ENCODE measurements at places on chromosomes 1 and 21. TPM values are rescaled to one million over a fixed set of nuclear protein-coding genes. Genes with fewer than 3 reads are reported as not detected.

The LCE3E gene
- total RNA-seq = not detected

The ZFP69B gene
- total RNA-seq = 3.5 TPM

The GSTM5 gene
- 19.4 TPM for total RNA-seq

The S100A1 gene
- 4.7 TPM for total RNA-seq

The SFT2D2 gene
- total RNA-seq = 15.7 TPM

DNA sequence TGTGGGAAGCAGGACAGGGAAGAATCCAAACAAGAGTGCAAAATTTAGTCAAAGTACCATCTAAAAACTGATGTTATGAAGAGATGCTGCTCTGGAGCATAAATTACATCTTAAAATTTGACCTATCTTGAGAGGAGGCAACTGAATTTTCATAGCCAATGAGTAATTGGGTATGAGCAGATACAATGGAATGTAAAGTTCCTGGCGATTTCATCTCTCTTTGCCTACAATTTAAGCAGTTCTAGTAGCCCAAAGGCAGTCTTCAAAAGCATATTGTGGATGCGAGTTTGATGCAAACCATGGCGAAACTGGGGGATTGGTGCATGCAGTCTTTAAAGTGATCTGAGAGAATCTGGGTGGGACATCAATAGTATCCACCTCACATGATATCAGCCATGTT is 1265.9 kb downstream of the BRINP3 start:
- no peak for DNase-seq

GRCh38 chr21:29347274-29347681 is 48.6 kb downstream of the BACH1 start:
- DNase-seq = no peak

- no peak for DNase-seq
Observed at GRCh38 chr1:103112546-103112945, 4.2 kb upstream of the COL11A1 start.

GRCh38 chr1:94993931-94994645 is 67.2 kb upstream of the CNN3 start:
- no peak for DNase-seq

All from muscle of leg (tissue), 16 donors.